ENCODE measurements at places on chromosomes 1 and 21.

- DNase-seq = no peak
Measured at GRCh38 chr1:61337981-61338848, 255.9 kb downstream of the NFIA start.

DNA sequence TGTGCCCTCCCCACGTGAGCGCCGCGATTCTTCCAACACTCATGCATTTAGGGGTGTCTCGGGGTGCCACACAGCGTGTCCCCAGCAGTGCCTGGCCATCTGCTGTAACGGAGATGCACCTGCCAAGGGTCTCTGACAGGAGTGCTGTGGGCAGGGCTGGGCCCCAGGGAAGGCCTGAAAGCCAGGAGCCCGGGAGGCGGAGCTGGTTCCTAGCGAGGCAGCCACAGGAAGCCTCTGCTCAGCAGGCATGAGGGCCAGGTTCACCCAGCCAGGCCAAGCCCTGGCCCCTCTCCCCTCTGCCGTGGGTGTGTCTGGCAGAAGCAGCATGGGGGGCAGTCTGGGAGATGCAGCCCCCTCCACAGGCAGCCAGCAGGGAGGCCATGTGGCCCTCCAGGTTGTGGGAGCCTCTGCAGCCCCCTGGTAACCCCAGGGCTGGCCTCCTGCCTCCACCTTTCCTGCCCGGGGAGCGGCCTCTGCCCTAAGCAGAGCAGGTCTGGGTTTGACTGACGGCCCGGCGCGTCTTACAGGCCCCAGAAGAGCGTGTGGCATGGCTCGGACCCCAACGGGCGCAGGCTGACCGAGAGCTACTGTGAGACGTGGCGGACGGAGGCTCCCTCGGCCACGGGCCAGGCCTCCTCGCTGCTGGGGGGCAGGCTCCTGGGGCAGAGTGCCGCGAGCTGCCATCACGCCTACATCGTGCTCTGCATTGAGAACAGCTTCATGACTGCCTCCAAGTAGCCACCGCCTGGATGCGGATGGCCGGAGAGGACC is 30.4 kb downstream of the SLC19A1 start:
- DNase-seq = no peak

DNA sequence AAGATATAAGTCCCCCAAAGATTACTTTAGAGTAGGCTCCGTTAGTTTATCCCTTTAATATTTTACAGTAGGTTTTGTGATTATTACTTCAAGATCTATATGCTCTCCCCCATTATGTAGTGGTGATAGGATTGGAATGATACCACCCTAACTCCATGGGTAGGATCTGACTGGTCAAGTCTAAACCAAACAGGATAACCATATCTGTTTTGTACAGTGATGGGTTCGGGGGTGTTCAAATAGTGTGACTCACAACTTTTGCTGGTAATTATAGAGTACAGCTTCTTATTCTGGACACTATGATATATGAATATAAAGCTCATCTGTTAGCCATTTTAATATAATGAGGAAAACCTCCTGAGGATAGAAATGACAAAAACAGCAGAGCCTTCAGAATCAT is 85.8 kb upstream of the GFI1 start:
- DNase-seq = no peak

GRCh38 chr1:240151136-240151735 is 59.6 kb downstream of the FMN2 start:
- no peak for DNase-seq

DNA sequence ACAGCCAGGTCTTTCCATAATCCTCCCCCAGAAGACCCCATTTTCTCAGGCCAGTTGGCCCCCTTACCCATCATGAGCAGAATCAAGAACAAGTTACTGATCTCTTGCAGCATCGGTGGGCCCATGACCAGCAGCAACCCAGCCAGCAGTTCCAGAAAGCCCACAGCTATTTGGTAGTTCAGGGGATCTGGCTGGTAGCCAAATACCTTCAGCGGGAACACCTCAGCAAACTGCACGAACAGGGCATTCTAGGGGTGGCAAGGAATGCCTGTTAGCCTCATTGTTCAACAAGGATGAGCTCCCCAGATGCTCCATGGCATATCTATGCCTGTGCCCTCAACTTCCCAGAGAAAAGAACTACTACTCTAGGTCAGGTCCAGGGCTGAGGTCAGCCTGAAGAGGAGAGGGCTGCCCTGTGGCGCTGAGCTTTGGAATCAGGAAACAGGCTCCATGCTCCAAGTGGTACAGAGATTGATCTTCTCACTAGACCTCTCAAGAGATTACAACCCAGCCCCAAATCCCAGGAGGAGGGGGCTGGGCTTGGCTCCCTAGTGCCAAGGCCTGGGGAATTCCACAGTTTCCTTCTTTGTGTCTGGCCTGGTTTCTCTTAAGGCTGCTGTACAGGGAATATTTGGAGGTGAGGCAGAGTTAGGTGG is 1.3 kb downstream of the TMEM35B start:
- no peak for DNase-seq

- peak; percentile 8 for DNase-seq
Measured at GRCh38 chr1:111399792-111400610, 27.5 kb downstream of the OVGP1 start.

- DNase-seq = no peak
Measured at GRCh38 chr21:43315244-43316137, 111.4 kb downstream of the SIK1 start.

All from stimulated activated CD4-positive, alpha-beta T cell treated with anti-CD3 and anti-CD28 coated beads, Interleukin-1b, Interleukin-23, amount 100 ng/mL, for 1 hour (primary cell).